ENCODE measurements at places on chromosomes 1 and 21.

GRCh38 chr1:180151508-180151907, 3.2 kb upstream of the QSOX1 start:
- no peak for DNase-seq

DNA sequence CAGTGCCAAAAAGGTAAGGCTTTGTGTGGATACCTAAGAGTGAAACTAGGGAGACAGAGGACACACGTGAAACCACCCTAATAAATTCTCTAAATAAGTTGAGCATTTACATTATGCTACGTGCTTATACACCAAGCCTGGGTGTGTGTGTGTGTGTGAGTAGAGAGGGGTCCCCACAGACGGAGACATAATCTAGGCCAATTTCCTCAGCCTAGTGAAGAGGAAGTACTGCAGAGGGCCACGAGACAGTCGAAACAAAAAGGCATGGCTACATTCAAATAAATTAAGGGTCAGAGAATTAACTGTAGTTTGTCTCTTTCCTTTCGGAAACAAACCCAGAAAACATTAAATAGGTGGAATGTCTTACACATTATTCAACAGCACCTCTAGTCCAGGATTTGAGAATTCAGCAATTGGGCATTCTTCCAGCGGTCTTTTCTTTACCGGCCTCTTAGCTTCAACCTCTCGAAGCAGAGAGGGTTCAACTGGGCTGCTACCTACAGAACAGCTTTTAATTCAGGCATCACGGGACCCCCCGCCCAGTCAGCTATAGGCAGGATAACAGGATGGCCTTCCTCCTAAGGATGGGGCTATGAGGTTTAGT, 75.0 kb downstream of the DESI2 start:
- no peak for DNase-seq

- DNase-seq, result no peak
Measured at GRCh38 chr1:48906164-48906563, 129.5 kb upstream of the BEND5 start.

DNA sequence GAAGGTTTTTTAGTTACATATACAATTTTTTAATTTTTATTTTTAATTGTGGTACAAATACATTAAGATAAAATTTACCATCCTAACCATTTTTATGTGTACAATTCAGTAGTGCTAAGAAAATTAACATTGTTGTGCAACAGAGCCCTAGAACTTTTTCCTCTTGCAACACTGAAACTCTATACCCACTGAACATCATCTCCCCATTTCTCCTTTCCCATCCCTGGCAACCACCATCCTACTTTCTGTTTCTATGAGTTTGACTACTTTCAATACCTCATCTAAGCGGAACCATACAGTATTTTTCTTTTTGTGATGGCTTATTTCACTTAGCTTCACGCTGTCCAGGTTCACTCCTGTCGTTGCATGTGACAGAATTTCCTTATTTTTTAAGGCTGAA, 54.1 kb downstream of the PALMD start:
- DNase-seq, result no peak

GRCh38 chr1:24027838-24028468, 47.8 kb upstream of the SRSF10 start:
- DNase-seq, result peak; percentile 49

DNA sequence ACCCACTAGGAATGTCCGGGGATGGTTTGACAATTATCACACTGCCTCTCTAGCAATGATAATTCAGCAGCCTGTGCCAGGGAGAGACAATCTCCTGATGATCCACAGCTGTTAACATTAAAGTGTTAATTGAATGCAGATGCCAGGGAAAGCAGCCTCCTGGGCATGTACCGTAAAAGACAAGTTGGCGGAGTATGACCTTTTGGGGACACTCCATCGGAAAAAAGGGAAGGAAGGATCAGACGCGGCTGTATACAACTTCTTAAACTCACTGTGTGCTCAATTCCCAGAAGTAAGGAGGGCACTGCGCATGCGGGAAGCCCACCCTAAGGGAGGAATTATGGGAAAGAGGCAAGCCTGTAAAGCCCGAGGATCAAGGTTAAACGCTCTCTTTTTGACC, 62.6 kb downstream of the MAP3K7CL start:
- DNase-seq, result no peak

DNA sequence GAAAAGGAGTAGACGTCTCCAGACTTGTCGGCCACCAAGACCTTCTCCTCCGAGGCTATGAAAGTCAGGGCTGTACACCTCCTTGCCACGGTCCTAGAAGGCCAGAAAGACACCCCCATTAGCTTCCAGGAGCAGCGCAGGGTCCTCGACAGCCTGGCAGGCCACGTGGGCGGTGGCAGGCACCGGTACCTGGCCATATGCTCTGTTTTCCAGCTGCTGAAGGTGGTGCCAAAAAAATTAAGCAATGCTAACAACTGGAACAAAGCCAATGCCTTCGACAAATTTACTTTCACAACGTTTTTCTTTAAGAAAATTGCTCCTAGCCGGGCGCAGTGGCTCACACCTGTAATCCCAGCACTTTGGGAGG, 15.9 kb downstream of the WDR4 start:
- DNase-seq, result no peak

DNA sequence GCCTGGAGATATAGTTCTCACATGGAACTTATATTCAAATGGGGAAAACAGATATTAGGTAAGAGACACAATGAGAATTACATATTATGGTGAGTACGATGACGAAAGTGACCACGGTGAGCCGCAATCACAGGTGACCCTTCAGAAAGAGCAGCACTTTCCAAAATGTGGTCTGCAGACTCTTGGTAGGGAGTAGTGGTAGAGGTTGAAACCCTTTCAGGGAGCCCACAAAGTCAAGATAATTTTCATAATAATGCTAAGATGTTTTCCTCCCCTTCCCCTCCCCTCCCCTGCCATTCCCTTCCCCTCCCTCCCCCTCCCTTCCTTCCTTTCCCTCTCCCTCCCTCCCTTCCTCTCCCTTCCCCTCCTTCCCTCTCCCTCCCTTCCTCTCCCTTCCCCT, 83.5 kb upstream of the AKT3 start:
- DNase-seq, result no peak

GRCh38 chr1:99636647-99637175, 9.2 kb upstream of the PALMD start:
- no peak for DNase-seq

- DNase-seq, result no peak
Measured at GRCh38 chr1:204065174-204065985, 7.5 kb upstream of the SOX13 start.

DNA sequence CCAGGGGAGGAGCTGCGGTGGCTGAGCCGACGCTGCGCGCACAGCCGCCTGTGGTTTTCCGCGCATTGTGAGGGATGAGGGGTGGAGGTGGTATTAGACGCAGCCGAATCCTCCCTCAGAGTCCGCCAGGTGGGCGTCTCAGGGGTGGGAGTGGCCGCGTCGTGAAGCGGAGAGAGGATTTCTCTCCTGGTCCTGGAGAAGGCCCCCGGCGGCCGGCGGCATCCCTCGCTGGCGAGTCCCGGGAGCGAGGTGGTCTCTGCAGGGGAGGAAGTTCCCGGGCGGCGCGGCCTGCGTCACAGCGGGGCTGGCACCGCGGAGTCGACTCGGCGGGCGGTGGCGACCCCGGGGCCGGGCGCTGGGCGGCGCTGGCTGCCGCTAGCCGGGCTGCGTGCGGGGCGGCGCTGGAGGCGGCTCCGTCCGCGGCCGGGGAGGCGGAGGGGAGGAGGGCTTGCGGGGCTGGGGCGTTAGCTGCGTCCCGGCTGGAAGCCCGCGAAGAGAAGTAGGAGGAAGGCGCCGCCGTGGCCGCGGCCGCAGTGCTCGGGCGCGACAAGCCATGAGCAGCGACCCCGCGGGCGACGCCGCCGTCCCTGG, at the start of gene LRRC8C:
Gene LRRC8C, plus strand, starts transcription at position 464 of the 591 bp plus-strand sequence. CDS start 53,354 bp downstream, outside the sequence.
- DNase-seq, result peak; percentile 87

GRCh38 chr21:20646431-20647165, 351.6 kb upstream of the NCAM2 start:
- no peak for DNase-seq

- DNase-seq, result no peak
Measured at GRCh38 chr1:68495532-68495931, 1.4 kb downstream of the DEPDC1 start.

DNA sequence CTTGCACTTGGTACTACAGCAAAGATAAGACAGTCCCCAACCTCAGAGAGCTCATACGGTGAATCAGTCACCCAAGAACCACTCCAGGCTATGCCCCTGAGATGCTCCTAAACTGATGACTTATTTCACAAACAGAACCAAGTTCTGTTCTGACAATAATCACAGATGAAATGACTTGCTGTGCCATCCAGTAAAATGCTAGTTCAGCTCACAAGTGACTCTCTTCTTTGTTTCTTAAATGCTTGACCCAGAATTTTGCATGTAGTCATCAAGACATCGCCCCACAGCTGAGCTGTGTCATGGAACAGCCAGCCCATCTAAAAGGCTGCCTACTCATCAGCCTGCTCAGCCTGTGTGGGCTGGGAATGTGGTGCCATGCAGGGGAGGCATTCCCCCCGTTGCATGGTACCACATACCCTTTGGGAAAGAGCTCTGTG, 6.1 kb upstream of the SLC19A2 start:
- DNase-seq, result no peak

GRCh38 chr1:211529011-211529410, 37.0 kb upstream of the RD3 start:
- DNase-seq, result no peak

- DNase-seq, result no peak
Measured at GRCh38 chr1:98904684-98905083, 100.0 kb downstream of the PLPPR5 start.

GRCh38 chr1:214662223-214662785, 59.3 kb downstream of the CENPF start:
- DNase-seq, result peak; percentile 58

GRCh38 chr1:59816318-59816878, 1.6 kb downstream of the HOOK1 start:
- DNase-seq, result no peak

DNA sequence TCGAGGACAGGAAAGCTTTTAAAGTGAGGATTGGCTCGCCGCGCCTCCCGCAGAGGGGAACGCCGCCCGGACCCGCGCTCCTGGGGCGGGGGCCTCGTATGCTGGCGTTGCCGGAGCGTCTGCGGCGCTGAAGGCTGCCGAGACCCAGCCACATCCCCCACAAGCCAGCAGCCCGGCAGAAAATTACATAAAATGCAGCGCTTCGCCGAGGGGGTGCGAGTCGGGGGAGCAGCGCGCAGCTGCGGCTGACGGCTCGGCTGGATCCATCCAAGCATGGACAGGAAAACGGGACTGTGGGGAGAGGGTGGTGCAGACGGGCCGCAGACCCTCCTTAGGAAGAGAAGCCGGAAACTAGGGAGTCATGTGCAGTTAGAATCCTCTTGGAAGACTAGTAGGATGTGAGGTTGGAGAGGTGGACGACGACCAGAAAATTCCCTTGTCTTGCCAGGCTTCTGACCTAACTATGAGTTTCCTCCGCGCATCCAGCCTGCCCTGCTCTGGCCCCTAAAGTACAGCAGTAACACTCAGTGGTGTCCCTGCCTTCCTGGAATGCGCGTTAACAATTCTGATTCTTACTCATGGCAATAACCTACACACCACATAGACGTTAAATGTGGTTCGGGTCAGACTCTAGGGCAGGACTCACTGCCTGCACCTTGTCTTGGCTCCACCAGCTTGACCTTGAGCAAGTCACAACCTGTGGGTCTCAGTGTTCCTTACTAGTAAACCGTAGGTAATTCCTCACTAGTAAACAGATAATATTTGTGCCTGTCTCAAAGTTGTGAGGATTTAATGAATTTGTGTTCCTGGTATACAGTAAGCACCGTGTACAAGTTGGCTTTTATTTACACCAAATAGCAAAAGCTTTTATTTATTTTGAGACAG, 953 bp upstream of the BRWD1 start:
- peak; percentile 72 for DNase-seq

- no peak for DNase-seq
Measured at GRCh38 chr21:44965251-44966022, 25.6 kb downstream of the SLX9 start.

GRCh38 chr1:156452907-156453306, 47.7 kb downstream of the MEF2D start:
- DNase-seq, result no peak

- no peak for DNase-seq
Measured at GRCh38 chr1:3195480-3195815, 126.4 kb downstream of the PRDM16 start.

- no peak for DNase-seq
Measured at GRCh38 chr1:119887427-119887826, 8.9 kb downstream of the ADAM30 start.

DNA sequence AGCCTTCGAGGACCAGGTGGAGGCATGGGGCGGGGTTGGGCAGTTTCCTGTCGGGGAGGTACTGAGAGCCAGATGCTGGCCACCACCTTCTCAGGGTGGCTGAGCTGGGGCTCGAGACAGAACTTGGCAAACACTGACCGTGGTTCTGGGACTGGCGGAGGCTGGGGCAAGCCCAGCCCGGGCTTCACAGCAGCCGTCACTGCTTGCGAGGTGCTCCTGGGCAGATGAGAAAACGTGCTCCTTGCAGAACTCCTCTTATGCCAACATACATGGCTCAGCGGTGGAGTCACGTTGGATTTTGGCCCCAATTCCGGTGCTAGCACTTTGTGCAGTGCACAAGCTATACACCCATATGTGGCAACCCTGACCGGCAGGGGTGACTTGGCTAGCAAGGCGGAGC, 69.2 kb downstream of the RUNX3 start:
- no peak for DNase-seq

DNA sequence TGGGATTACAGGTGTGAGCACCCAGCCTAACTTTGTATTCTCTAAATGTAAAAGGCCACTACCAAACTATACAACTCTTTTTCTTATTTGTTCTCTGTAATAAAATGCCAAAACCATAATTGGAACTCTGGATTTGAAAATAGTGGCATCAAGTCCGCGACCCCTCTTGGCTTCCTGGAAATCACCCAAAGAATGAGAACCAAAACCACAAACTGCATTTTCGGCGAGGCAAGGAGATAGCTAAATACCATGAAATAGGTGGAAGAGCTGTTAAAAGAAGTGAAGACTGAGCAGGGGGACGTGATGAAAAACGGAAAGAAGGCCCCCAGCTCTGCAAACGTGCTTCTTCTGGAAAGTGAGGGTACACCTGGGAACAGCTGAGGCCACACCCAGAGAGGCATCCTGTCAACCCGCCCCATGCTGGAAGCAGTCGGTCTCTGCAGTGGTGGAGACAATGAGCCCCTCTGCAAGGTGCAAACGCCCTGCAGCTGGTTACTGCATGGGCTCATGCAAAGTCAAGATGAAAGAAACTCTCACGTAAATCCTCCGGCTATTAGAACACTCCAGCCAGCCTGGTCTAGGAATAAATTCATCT, 22.5 kb downstream of the VPS26C start:
- no peak for DNase-seq

- DNase-seq, result no peak
Measured at GRCh38 chr1:228100822-228101613, 2.1 kb downstream of the C1orf35 start.

GRCh38 chr1:223776826-223777454, 64.6 kb downstream of the CAPN2 start:
- peak; percentile 38 for DNase-seq

GRCh38 chr1:201475130-201475529, 6.1 kb upstream of the PHLDA3 start:
- DNase-seq, result no peak

DNA sequence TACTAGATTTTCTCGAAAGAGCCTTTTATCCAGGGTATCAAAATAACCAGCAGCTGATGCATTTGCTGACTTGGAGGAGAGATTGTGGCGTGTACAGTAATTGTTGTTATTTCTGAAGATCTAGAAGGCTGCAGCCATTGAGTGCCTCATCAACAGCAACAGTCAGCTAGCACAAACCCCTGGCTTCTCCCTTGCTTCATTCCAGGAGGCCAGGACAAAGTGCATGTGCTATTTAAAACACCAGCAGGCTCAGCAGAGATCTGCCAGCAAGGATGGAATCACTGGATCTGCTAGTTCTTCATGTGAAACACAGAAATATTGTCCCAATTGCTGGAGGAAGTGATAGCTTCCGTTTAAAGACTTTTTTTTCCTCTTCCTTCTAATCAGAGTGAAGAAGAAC, 2.8 kb upstream of the NGF start:
- DNase-seq, result no peak

Measured in hindlimb muscle (tissue), 1 donor.